ENCODE measurements at places on chromosomes 7 and 10.

DNA sequence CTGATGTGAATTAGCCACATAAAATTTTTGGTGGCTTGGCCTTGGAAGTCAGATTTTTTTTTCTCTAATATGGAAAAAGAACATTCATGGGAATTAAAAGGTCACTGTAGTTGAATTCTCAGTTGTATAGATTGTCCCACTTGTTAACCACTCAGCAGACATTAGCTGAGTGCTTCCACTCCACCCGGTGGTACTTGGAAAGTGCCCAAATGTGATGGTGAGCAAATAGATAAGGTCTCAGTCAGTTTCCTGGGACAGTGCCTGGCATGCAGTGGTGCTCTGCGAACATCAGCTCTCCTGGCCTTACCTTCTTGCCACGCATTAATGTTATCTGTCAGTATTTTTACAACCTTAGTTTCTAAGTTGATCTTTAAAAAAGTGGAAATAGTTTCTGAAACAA is 1.4 kb downstream of the ATP5F1C start:
- DNase-seq, result no peak

DNA sequence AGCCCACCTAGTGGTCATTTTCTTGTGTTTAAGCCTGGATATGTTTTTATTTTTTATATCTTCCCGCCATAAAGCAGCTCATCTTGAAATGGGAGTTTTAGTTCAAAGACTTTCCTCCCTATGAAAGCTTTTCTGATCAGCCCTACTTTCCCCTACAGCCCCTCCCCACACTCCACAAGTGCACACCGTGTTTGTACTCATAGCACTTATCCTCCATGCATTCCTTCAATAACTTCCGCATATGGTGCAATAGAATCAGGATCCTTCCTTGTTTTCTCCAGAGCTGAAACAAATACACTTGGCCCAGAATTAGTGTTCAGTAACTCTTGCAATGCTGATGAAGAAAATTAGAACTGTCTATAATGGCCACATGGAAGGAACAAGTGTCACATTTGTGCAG is 235.9 kb downstream of the KCNMA1 start:
- no peak for DNase-seq

DNA sequence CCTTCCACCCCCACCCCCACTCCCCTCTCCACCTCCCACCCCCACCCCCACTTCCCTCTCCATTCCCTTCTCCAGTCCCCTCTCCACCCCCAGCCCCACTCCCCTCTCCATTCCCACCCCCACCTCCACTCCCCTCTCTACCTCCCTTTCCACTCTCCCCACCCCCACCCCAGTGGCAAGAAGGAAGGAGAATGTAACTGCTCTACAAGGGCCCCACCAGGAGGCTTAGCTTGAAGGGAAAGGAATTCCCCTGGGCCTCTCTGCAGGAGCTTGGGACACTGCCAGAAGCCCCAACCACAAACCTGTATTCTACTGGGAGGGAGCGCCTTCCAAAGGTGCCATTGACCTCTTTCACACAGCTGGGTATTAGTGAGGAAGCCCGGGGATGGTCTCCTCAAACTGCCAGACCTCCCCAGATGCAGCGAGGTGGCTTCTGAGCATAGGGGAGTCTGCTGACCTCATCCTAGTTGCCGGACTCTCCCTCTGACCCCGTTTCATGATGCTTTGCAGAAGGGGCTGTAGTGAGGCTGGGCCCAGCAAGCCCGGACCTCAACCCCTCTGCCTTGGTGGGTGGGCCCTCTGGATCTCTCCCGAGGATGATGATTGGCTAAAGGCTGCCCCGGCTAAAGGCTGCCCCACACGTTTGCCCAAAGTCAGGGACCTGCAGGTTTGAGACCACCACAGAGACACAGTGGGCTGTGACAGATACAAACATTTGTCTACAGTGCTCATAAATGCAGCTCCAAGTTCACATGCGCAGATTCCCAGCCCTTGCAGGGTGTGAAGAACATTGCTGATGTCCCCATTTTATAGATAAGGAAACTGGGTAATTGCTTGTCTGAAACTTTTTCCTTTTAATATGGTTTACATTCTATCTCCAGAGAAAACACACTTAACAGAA is 2.9 kb downstream of the DEPP1 start:
- DNase-seq, result peak; percentile 30

DNA sequence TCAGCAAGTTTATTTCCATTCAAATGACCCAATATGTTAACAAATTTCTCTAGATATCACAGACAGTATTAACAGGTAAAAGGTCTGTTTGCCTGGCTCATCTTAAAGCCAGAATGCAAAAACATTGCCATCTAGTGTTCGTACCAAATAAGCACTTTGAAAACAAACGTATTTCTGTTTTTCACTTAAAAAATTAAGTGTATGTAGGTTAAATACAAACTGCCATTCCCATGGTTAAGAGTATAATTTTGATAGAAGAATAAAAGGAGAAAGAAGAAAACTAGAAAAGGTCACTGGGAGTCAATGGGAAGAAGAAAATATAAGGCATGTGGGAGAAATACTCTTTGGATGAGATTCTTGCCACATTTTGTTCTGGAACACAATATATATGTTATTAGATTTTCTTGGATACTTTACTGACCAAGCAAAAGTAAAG is 51.0 kb downstream of the ORC5 start:
- no peak for DNase-seq

GRCh38 chr7:42189535-42189934 is 47.5 kb downstream of the GLI3 start:
- DNase-seq, result no peak

DNA sequence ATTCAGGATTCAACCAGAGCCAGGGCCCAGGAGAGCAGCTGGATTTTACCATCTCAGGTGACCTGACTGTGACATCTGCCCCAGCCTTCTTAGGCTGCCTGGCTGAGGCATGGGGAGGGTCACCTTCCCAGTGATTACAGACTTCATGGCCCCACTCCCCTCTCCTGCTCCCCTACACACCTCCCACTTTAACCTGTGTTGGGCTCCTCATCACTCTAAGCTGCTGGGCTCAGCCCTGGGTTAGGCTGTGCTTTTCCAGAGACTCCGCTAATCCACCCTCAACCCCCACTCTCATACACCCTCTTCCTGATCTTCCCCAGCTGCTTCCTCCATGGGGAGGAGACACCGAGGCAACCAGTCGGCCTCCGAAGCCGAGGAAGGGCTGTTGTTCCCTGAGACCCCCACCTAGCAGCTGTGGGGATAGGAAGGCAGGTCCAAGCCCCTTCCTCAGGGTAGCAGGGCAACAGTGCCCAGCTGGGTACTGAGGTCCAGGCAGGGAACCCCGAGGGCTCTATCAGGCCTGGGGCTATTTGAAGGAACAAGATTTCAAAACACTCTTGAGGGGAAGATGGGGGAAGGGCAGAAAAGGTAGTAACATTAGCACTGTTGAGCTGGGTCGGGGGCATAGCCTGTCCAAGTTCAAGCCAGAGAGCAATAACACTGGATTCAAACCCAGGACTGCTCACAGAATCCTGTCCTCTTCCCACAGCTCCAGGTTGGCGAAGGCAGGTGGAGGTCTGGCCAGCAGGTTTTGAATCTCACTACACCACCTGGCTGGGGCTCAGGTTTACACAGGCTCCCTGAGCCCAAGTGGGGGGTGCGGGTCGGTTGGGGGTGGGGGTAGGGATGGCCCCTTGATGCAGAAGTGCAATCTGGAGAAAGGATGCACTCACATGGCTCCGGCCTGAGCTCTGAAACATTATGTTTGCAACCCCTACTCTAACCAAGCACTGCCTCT is 1.8 kb downstream of the IMPDH1 start:
- DNase-seq, result no peak

DNA sequence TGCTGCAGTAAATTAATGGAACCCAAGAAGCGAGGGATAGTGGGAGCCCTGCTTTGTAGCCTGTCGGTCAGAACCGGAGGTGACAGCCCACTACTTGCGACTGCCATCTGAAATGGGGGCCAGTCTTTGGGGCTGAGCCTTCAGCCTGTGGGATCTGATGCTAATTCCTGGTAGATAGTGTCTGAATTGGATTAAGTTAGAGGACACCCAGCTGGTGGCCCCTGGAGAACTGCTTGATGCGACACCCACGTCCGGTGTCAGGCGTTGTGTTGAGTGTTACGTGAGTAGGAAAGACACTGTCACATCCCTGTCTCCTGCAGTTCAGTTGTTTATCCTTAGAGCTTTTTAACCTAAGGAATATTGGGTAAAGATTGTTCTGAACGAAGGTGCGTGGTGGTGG is 5.0 kb downstream of the EIF3B start:
- DNase-seq, result no peak

DNA sequence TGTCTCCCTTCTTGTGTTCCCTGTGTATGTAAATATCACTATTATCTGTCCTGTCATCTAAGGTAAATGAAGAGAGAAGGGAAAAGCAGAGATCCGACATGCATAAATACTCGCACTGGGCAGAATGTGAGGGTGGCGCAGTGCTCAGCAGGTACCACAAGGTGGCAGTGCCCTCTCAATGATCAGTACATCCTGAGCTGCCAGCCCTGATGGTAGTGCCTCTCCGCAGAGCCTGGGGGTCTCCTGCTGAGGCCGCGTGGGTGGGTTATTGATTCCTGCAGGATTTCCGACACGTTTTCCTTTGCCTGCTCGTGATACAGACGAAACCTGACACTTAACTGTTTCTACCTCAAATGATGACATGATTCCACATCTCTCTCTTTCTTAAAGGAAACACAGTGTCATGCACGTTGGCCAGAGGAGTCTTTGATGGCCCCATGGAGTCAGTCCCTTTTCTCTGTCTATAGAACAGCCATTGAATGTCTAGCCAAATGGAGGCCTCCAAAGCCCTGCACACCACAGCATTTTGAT is 19.8 kb downstream of the RGR start:
- DNase-seq, result peak; percentile 18

DNA sequence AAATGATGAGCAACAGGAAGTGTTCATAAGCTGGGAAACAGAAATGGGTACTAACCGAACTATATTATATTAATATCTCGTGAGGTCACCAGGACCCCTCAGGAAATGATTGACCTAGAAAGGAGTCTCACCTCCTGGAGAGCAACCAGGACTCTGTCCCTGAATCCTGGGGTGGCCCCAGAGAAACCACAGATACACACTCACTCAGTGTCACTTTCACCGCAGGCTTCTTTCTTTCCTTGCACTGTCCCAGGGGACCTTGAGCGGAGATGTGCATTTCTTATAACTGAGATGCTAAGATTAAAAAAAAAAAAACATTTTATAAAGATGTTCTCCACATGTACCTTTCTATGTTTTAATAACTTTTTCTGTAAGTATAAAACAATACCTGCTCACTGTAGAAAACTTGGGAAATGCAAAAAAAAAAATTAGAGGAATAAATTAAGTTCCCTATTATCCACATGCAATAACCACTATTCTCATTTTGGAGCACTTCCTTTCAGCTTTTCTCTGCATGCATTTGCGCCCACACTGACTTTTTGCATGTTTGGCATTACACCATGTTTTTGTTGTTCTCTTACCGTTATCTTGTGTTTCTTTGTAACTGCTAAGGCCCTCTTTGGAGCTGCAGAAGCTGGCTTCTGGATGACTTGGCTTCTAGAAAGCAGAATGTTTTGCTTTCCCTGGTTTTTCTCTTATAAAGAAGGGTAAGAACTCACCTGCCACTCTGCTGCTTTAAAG is 15.0 kb downstream of the NOD1 start:
- DNase-seq, result no peak

GRCh38 chr7:100789055-100789454 is 38.3 kb downstream of the EPHB4 start:
- DNase-seq, result no peak

DNA sequence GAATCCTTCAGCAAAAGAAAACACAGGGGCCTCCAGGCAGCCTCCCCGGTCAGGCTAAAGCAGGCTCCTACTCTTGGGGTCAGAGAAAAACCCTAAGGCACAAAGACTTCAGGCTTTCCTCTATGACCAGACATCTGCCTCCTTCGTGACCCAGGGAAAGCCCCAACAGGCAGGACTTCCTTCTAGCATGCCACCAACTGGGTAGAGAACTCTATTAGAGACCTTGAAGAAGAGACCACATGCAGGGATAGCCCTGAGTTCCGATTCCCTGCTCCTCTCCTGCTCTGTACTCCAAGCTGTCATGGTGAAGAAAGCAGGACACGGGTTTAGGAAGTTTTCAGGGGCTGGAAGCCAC is 1.3 kb downstream of the TRPV6 start:
- DNase-seq, result no peak

DNA sequence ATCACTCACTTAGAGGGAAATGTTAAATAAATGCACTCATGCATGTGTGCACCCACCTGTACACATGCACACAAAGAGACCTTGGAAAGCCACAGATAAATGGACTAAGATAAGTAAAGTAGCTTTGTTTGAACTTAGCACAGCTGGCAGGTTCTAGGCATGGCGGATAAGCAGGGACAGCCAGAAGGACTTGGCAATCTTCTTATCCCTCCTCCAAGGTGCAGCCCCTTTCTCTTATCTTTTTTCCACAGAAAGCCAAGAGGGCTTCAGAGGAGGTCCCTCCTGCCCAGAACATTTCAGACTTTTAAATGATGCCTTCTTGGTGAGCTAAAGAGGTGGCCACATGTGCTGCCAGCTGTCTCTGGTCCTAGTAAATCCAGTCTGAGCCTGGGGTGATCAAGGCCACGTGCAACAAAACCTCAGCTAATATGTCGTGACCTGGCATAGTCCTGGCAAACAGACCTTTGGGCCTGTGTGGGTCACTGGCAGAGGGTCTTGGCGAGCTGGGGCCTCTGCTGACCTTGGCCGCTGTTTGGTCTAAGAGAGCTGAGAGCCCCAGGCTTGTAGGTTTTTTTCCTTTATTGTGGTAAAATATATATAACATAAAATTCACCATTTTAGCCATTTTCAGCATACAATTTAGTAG is 43.2 kb upstream of the SLC35B4 start:
- DNase-seq, result no peak

DNA sequence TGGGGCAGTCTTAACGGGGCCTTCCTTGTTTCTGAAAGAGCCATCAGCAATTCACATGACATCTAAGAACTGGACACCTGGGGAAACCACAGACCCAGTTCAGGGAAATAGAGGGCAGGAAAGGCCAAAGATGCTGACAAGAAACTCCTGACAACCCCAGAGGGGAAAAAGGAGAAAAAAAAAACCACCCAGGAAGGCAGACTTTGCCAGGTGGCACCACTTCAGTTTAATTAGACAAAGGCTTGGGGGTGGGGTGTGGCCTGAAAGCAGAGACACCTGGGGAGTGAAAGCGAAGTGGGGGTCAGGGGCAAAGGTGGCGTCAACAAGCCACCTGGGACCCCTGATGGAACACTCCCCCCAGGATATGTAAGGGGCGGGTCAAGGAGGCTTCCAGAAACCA is 53.6 kb downstream of the RAB11FIP2 start:
- no peak for DNase-seq

- DNase-seq, result no peak
Observed at GRCh38 chr7:105470090-105470489, 52.0 kb downstream of the PUS7 start.

DNA sequence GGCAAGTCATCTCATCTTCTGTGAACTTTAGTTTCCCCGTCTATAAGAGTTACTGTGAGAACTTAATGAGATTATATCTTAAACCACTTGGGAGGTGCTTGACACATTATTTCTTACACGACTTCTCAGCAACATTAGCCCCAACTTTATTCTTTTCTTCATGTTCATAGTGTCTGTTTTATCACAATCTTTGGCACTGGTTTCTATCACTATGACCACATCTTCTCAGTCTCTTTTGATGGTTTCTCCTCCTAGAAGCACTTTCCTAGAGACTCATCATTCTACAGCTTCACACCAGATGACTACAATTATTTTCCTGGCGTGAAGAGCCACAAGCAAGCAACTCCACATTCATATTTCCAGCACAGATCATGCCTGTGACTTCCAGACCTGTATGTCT is 26.5 kb upstream of the BET1 start:
- no peak for DNase-seq

Measured in skeletal muscle cell (primary cell).